ENCODE measurements at places on chromosomes 5 and 9.

- DNase-seq: no peak
These were observed 5.5 kb downstream of the SOHLH1 start for GRCh38 chr9:135693771-135694170.

DNA sequence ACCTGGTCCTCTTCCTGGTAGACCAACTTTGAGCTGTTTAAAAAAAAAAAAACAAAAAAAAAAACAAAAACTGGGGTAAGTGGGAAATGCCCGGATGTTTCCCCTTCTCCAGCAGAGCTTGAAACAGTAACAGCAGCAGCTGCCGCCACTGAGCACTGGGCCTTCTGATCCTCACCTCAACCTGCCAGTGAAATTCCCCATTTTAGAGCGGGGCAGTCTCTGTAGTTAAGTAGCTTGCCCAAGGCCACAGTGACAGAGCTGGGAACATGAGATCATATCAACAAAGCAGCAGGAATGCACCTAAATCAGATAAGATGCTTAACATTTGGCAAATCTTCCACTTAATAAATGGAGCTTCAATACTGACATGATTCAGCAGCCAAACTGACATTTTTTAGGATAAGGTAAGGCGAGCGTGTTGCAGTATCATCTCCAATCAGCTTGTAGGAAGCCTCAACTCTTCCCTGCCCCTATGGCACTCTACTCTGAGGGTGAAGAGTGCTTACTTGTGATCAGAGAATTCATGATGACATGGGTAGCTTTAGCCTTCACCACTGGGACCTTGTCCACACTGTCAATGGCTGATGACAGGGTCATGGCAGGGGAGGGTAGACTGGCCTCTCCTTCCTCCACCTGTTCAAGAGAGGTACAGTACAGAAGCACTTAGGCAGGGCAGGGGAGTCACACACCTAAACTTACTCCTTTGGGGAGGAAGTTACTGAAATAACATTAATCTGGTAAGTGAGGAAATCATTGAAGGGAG, 9.3 kb downstream of the KIAA1191 start:
- no peak for DNase-seq

DNA sequence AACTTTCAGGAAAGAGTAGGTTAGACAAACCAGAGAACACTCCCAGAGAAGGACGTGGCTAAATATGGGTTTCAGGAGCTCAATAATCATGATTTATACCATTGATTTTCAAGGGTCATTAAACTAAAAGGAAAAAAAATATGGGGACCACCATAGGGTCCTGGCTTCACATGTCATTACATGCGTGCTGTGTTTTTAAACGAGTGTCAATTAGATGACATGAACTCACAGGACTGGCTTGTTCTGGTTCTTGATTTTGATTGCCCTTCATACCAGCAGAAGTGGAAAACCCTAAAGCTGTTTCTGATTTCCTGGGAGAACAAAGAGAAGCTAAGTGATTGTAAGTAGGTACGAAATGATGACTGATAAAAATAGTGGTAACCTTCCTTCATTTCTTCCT, 5.8 kb downstream of the ACOT12 start:
- no peak for DNase-seq

- DNase-seq: peak; percentile 73
These were observed 77.5 kb upstream of the PANK3 start for GRCh38 chr5:168656633-168657032.

- no peak for DNase-seq
These were observed 659.1 kb downstream of the PRELID2 start for GRCh38 chr5:145176041-145176440.

DNA sequence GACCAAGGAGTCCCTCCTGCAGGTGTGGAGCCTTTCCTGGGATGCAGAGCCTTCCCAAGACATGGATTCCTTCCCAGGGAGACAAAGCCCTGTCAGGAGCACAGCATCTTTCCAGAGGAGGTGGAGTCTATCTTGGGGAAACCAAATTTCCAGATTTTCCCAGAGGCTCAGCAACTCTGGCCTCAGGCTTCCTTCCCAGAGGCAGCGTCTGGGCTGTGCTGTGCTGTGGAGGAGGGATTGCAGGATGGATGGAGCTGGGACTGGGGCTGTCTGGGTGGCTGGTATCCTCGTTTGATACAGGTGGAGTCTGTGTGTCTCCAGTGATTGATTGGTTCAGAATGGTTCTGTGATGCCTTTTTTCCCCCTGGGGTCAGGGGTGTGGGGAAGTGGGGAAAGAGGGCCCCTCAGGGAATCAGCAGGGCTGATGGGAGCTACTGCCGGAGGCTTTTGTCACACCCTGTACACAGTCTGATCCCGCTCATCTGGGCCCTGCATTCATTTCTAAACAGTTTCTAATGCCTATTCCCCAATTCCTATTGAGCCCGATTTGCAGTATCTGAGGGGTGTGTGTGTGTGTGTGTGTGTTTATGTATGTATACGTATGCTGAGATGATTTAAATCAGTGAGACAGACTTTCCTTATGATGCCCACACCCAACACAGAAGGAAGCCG, 16.0 kb downstream of the OR13J1 start:
- DNase-seq: no peak

DNA sequence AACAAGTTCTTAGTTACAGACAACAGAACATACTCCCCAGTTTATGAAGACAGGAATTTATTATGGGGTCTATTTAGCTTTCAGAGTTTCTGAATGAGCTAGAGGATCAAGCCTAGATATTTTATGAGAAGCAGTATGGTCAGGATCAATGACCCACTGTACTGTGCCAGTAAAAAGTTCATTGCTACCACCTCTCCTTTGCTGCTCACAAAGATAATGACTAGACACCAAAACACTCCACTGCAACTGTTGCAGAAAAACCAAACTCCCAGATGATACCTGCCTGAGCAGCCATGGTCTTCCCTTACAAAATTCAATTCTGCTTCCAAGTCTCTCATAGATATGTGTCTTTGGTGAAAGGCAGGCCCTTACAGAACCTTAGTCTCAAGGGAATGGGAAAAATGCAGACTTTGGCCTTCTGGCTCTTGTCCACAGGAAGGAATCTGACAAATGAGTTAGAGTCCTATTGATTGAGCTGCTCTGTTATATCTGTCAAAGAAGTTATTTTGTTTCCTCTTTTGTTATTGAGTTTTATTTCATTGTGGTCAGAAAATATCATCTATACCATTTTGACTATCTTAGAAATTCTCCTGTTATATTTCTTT, 74.7 kb upstream of the RASGRF2 start:
- DNase-seq: no peak

DNA sequence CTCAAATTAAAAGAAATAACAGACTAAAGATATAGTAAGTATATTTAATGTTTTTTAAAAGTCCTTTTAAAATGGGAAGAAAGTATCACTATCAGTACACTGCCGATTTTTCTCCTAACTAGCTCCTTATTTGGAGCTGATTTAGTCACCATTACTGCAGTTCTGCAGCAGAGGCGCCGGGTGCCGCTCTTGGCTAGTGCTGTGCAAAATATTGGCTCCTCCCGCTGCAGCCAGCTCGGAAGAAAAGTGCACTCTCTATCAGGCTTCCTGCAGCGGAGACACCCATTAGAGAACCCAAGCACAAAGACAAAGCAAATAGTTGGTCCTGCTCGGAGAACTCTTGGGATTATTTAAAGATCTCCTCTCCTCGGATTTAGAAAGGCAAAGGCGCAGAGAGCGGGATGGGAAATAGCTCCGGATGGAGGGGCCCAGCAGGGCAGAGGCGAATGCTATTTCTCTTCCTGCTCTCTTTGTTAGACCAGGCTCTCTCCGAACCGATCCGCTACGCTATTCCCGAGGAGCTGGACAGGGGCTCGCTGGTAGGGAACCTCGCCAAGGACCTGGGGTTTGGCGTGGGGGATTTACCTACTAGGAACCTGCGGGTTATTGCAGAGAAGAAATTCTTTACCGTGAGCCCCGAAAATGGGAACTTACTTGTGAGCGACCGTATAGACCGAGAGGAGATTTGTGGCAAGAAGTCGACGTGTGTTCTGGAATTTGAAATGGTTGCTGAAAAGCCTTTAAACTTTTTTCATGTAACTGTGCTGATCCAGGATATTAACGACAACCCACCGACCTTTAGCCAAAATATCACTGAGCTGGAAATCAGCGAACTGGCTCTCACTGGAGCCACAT, at the start of gene PCDHGB3:
Gene PCDHGB3 (plus strand): TSS at position 249 of the 855 bp plus-strand sequence. CDS start 153 bp downstream, at position 402.
- no peak for DNase-seq

DNA sequence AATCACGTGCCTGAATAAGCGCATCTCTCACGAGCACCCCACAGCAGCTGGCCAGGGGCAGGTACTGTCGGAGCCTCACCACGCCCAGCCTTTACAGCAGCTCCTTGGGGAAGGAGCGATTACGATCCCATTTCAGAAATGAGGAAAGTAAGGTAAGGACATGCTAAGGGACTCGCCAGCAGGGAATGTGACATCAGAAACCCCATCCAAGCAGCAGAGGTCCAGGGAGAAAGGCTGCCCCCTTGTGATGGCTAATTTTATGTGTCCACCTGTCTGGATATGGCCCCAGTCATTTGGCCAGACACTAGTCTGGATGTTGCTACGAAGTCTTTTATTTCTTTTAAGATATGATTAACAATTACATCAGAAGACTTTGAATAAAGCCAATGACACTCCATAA, 77.3 kb downstream of the UBE2QL1 start:
- no peak for DNase-seq

- DNase-seq: no peak
These were observed 124.6 kb downstream of the KCTD16 start for GRCh38 chr5:144295284-144295683.

DNA sequence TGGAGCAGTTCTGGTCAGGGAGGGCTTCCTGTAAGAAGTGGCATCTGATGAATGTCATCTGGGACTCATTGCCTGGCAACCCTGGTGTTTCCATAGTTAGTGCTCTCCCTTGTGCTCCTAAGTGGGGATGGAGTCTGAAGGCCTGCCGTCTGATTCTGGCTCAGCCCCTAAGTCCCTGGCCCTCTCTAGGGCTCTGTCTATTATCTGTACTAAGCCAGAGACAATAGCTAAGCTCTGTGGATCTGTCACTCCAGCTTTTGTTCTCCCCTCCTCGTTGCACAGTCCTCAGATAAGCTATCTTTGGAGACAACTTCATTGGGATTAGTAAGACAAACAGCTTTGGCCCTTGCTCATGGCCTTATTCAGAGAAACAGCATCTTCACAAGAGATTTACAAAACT, 30.6 kb upstream of the TTC1 start:
- DNase-seq: no peak

DNA sequence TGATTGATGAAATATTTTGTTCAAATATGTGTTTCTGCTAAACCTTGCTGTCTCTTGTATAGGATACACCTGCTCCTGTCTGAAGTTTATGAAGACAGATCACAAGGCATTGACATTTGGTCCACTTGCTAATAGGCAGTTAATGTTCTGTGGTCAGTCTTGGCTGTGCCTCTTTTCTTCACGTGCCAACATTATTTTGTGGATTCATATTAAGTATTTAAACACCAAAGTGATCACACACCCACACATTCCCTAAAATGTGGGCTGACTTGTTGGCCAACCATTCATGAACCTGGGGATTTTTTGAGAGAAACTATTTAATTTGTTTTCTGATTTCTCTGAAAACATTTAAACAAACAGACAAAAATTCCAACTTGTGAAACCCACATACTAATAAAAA, 33.7 kb downstream of the ZNF462 start:
- DNase-seq: no peak

DNA sequence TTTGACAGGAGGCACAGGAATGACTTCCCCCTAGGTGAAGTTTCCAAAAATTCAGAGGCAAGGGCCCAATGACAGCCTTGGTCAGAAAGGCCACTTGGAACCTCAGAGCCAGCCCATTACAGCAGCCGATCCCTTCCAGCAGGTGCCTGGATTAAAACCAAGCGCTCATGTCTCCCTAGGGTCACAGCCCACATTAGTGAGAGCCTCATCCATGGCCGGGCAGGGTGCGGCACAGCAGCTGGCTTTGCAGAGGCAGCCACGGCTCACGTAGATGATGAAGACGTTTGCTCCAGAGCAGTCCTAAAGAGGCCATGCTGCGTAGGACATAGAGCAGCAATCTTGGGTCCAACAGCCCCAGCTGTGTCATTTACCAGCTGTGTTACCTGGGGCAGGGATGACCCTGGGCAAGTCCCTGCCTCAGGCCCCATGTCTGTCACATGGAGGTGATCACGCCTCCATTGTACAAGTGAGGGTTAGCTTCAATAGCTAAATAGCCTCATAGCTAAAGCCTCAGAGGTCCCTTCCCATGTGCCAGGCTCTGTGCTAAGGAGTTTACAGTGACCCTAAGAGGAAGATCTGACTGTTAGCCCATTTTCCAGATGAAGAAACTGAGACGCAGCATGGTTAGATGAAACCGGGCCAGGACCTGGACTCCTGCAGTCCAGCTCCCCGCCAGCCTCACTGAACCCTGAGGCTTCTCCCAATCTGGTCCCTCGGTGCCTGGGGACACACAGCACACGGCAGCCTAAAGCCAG, 39.2 kb downstream of the NEK6 start:
- DNase-seq: no peak

- DNase-seq: no peak
These were observed 188.8 kb downstream of the COMMD10 start for GRCh38 chr5:116273448-116274242.

DNA sequence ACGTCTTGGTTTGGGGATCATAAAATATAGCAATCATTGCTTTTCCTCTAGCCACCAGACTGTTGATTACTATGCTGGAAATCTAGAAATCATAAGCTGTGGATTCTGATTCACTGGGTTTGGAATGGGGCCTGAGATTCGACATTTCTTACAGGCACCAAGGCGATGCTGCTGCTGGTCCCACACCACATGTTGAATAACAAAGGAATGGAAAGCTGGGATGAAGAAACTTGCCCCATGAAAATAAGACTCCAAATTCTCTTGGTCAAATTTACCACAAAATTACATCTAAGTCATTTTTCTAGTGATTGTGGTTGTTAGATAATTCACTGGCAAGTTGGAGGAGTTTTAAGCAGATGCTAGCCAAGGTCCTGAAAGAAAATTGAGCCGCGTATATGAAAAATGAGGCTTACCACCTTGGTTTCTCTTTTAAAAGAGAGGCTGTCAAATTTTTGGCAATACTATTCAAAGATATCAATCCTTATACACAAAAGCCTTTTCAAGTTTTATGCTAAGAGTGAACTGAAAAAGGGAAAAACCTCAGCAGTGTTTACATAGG, 23.0 kb upstream of the MEIKIN start:
- DNase-seq: no peak

- no peak for DNase-seq
These were observed 287.5 kb downstream of the ELAVL2 start for GRCh38 chr9:23538461-23539003.

DNA sequence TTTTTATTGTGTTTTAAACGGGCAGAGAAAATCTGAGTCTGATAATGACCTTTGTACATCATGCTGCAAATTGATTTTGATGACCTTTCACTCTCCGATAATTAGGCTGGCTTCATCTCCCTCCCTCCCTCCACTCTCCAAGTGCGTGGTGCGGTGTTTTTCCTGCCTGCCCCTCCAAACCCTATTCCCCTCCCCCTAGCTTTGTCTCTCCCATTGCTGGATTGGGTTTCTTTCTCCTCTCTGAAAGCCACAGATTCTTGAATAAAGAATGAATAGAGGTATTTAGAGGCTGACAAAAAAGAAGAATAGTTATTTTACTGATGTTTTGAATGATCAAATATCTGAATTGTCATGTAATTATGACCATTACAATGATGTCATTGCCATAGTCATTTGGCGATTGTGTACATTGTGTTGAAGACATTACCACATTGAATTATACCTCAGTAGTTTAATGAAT, 571.1 kb upstream of the ZNF608 start:
- no peak for DNase-seq
